Adipose tissue (tissue), 3 donors: ENCODE measurements at places on chromosomes 1 and 21. TPM values are rescaled to one million over a fixed set of nuclear protein-coding genes. Genes with fewer than 3 reads are reported as not detected.

LZIC gene
- polyA plus RNA-seq, result 9.3 TPM

SPATA21 gene
- polyA plus RNA-seq, result 0.13 TPM

SMCP gene
- polyA plus RNA-seq, result not detected

CNR2 gene
- polyA plus RNA-seq, result 0.03 TPM

DPT gene
- 628 TPM for polyA plus RNA-seq

KCNH1 gene
- polyA plus RNA-seq, result 0.15 TPM

RPAP2 gene
- polyA plus RNA-seq, result 5.3 TPM

SARS1 gene
- polyA plus RNA-seq, result 116 TPM

GBP6 gene
- 0.59 TPM for polyA plus RNA-seq

DEPDC1 gene
- polyA plus RNA-seq, result 0.07 TPM

ERO1B gene
- 6.5 TPM for polyA plus RNA-seq

MTMR11 gene
- polyA plus RNA-seq, result 1.4 TPM
